ENCODE measurements at places on chromosomes 2 and 18. TPM values are rescaled to one million over a fixed set of nuclear protein-coding genes. Genes with fewer than 3 reads are reported as not detected.

The SLC30A3 gene
- total RNA-seq = not detected

DNA sequence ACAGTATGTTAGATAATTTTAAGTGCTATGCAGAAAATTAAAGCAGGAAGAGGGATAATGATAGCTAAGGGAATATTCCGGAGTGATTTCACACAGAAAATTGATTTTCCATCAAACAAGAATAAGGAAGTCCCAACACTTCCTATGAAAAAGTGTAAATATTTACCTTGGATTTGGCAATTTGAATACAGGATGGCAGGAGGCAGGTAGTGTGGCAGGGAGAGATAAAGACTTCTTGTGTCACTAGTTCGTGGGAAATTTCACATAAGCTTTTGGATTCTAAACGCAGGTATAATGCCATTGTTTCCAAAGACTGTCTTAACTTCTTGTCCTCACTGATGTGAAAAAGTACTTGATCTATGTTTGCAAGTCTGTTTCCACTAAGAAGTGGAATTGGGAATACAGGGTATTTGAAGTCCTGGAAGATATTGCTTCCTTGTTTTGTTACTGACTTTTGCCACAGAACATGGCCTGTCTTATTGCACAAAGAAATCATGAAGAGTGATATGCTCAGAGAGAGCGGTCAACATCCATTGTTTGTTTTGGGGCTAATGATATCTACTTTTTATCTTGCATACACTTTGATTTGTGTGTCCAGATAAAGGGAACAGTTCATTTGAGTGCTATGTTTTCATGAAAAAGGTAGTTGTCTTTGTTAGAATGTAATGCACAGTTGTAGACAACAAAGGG is 1216.1 kb upstream of the FAM98A start:
- no peak for DNase-seq

- no peak for DNase-seq
These were observed 6.4 kb downstream of the MYT1L start for GRCh38 chr2:2324565-2325101.

DNA sequence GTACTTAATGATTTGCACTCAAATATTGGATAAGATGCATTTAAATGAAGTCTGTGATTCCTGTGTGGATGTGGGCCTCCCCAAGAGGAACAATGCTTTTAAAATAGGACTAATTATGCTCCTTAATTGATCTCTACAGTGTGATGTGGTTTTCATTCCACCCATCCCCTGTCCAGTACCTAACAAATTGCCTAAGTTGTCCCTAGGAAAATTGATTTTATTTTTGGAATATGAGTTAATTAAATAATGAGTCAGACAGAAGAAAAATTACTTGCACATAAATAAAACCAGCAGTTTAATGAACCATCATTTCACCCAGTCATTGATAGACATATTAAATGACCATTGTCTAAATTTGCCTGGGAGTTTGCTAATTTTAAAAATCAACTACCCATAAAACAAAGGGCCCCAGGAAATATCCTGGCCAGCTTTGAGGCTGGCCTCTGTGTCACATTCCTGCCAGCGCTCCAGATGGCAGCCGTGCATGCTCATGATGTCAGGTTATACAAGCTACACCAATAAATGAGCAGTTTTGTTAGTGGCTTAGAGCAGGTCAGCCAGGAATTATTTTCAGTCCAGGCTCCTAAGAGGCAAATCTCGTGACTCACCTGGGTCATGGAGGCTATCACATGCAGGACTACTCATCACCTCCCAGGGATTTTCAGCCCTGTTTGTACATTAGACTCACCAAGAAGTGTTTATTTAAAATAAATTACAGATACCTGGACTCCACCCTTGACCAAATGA is 31.9 kb downstream of the ABHD3 start:
- DNase-seq = no peak

DNA sequence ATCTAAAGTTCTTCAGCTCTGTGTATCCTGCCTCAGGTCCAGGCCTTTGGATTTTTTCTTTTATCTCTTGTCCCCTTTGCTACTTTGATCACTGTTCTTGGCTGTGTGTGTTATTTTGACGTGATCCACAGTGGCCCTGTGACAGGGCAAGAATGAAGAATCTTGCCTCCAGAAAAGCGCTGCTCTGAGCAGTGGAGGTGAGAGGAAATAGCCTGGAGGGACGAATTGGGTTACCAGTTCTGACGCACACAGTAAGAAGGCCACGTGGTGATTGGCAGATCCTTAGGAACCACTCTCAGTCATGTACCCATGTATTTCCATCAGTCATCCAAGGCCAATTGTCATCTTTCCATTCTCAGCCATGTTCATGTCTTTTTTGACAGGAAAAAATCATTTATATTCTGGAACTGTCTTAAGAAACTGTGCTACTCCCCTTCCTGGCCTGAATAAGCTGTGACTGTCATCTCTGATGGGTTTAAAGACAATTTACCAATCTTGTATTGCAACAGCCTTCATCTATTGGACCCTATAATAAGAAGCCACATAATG is 47.6 kb downstream of the MAPK4 start:
- DNase-seq = no peak

The GKN1 gene
- total RNA-seq = not detected

DNA sequence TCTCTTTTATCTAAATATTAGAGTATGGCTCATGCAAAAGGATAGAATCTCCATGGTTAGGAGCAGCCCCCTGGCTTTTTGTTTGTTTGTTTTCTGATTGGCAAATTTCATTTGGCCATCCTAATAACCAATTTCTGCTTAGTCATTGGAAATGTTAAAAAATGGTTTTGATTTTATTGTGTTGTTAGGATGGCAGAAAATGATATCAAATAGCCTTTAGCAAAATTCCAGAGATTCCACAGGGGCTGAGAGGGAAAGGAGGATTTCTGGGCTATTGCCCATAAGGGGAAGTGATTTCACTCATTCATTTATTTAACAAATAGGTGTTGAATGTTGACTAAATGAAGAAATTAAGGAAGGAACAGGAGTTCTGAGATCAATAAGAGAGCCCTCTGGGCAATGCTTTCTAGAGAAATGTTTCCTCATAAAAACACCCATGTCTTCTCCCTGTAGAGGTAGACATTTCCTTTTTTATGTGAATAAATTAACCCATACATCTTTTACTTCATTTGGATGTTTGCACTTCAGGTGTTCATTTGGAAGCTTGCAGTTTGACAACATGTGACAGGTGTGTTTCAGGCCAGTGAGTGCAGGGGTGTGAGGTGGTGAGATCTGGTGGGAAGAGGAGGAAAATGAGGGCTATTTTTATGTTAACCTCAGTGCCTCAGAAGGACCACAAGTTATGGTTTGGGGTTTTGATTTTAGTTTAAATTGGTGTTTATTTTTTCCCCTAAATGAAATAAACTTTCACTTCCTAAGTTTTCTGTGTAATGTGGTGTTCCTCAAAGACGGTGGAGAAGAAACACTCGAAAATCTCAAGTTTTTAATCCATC is 61.7 kb upstream of the EPC2 start:
- DNase-seq = no peak

The DDX1 gene
- total RNA-seq = 80.7 TPM

DNA sequence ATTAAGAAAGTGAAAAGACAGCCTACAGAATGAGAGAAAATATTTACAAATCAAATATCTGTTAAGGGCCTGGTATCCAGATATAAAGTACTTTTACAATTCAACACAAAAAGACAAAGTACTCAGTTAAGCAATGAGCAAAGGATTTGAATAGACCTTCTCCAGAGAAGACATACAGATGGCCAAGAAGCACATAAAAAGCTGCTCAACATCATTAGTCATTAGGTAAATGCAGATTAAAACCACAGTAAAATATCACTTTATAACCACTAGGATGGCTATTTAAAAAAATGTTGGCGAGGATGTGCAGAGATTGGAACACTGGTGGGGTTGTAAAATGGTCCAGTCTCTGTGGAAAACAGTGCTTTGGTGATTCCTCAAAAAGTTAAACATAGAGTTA is 38.9 kb downstream of the RAB31 start:
- DNase-seq = no peak

The LIMS3 gene
- 0.69 TPM for total RNA-seq

- DNase-seq = no peak
These were observed 56.5 kb downstream of the TCF7L1 start for GRCh38 chr2:85189606-85190270.

DNA sequence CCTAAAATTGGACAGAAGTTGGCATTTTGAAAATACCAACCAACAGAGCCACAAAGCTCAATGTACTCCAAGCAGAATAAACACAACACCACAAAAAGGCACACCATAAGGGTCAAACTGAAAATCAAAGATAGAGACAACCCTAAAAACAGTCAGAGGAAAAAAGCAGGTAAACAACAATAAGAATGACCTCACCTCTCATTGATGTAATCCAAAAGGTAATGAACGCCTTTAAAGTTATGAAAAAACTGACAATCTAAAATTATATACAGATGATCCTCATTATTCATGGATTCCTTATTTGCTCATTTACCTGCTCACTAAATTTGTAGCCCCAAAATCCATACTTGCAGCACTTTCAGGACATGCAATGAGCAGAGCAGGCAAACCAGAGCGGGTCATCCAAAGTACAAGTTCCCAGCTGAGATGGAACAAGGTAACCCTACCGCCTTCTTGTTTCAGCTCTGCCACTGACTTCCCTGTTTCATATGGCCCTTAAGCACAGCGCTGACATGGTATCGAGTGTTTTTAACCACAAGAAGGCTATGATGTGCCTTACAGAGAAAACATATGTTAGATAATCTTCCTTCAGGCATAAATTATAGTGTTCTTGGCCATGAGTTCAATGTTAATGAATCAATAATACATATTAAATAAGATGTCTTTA is 17.0 kb downstream of the RTN4 start:
- peak; percentile 62 for DNase-seq

- DNase-seq = no peak
These were observed 2.9 kb upstream of the C2orf72 start for GRCh38 chr2:231034291-231034882.

GRCh38 chr2:73896362-73897239 is 3.8 kb downstream of the ACTG2 start:
- DNase-seq = peak; percentile 68

DNA sequence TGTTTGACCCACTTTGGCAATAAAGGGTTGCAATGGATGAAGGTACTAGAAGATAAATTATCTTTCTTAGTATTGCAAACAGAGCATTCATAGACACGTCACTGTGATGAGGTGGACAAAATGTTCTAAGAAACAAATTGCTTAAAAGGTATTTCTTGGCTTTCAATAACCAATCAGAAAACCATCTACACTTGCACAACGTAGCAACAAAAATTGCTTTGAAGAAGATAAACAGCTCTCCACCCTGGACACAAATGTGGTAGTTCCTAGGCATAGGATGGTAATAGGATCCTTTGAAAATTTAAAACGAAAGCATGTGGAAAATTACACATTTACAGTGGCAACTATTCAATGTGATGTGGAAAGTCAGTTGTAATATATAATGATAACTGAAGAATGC is 439.9 kb upstream of the ETAA1 start:
- no peak for DNase-seq

The STARD6 gene
- total RNA-seq = 0.33 TPM

- DNase-seq = no peak
These were observed 39.0 kb downstream of the OXER1 start for GRCh38 chr2:42724886-42725285.

The CLEC4F gene
- not detected for total RNA-seq

DNA sequence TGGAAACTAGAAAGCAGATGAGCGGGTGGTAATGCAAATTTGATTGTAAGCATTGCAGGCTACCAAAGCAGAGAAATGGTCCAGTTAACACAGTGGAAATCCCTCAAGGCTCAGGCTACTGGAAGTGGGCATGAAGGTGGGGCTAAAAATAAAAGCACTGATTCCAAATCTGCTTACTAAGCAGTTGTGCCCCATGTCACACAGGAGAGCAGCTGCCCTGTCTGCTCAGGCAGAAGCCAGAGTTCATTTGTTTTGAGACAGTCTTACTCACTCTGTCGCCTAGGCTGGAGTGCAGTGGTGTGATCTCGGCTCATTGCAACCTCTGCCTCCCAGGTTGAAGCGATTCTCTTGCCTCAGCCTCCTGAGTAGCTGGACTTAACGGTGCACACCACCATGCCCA is 42.5 kb upstream of the TSPYL6 start:
- DNase-seq = no peak

The DNER gene
- not detected for total RNA-seq

- DNase-seq = no peak
These were observed 104.4 kb downstream of the CPS1 start for GRCh38 chr2:210660751-210661150.

The ANO7 gene
- total RNA-seq = 1.4 TPM

GRCh38 chr2:20224716-20225293 is at the start of gene SDC1:
Gene SDC1, minus strand, starts transcription at chr2:20225130. Its CDS starts 263 bp downstream, at chr2:20224867.
- no peak for DNase-seq

DNA sequence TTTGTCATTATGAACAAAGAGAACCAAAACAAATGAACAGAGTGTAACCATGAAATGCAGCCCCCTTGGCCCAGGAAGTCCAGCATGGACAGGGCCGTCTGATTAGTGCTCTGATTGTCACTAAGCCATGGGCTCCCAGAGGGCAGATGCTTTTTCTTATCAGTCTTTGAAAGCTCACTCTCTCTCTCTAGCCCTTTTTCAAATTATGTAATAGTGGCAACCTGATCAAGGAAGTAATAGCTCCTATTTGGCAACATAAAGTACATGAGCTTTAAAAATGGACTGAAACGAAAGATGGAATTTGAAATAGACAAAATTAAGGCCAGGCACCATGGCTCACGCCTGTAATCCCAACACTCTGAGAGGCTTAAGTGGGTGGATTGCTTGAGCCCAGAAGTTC is 32.4 kb upstream of the EPG5 start:
- DNase-seq = no peak

The CYB5A gene
- 60.4 TPM for total RNA-seq

DNA sequence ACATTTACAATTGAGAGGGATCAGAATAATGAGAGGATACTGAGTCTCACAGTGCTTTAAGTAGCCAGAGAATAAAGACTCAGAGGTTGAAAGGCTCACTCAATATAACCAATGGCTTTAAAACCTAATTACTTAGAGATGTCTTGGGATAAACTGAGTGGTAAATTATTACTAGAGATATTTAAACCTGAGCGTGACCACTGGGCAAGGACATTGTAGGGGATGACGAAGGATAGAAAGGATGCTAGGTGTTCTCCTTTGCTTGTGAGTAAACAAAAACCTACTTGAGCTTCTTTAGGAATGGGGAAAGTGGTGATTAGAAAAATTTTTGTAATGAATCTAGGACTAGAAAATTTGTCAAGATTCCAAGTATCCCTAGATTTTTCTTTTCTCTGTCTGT is 12.0 kb upstream of the SLC38A11 start:
- no peak for DNase-seq

DNA sequence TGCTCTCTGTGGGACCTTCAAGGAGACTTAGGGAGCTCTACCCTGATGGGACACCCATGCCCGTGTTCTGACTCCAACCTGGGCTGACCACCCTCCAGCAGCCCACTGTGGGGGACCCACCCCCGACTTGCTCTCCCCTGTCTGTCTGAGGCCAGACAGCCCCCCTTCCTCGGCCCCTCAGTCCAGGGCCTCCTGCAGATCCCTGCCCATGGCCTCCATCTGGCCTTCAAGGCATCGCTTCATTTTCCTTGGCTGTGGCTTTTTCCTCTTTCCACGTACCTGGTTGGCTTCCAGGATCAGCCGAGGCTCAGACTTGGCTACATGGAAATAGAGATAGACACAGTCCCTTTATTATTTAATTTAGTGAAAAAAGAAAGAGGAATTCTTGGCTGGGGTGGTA is 290.0 kb downstream of the CYP26B1 start:
- DNase-seq = no peak

Data from GM12878 (cell line).